ENCODE measurements at places on chromosomes 6 and 20.

- DNase-seq = no peak
Measured at GRCh38 chr6:138728662-138729061, 44.9 kb upstream of the CCDC28A start.

GRCh38 chr20:3651204-3651962 is 11.8 kb downstream of the GFRA4 start:
- DNase-seq = no peak

GRCh38 chr6:109852713-109853112 is 125.4 kb upstream of the GPR6 start:
- no peak for DNase-seq

GRCh38 chr6:136294621-136295020 is 5.0 kb upstream of the BCLAF1 start:
- DNase-seq = no peak

- DNase-seq = no peak
Measured at GRCh38 chr6:131060311-131060710, 2.7 kb downstream of the EPB41L2 start.

- no peak for DNase-seq
Measured at GRCh38 chr6:163708466-163708865, 293.9 kb downstream of the QKI start.

DNA sequence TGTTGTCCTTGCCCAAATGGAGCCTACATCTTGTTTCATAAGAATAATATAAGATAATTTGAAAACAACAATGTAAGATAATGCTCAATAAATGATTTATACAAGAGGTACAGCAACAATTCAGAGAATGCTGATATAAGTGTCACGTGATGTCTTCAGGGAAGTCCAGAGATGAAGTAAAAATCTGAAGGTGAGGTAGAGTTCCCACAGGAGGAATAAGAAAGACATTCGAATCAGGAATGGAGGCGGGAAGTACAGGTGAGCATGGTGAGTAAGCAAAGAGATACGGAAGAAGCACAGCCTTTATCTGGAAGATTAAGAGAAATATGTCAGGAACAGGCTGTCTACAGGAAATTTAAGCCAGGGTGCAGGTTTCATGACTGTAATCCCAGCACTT is 165.9 kb upstream of the MARCKS start:
- no peak for DNase-seq

- DNase-seq = no peak
Measured at GRCh38 chr20:58797371-58798338, 53.0 kb downstream of the GNAS-AS1 start.

GRCh38 chr20:58824843-58825242 is 25.9 kb downstream of the GNAS-AS1 start:
- no peak for DNase-seq

DNA sequence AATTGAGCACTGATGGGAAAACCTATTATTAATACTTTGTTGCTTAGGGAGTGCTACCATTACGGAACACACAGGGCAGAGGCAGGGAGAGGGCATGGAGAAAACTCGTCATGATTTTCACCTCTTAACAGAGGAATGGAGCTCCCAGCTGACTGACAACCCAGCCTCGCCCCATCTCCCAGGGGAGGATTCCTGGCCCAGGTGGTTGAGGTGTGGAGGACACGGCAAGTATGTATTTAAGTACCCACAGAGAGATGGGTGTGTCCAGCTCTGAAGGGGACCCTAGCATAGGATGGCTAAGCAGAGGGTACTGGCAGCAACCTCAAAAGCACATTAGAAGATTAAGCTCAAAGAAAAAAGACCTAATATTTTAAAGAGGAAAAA is 261.9 kb upstream of the MOCS1 start:
- DNase-seq = no peak

GRCh38 chr6:148874698-148875293 is 128.0 kb downstream of the UST start:
- no peak for DNase-seq

- DNase-seq = no peak
Measured at GRCh38 chr20:32493356-32493755, 91.8 kb downstream of the NOL4L start.

DNA sequence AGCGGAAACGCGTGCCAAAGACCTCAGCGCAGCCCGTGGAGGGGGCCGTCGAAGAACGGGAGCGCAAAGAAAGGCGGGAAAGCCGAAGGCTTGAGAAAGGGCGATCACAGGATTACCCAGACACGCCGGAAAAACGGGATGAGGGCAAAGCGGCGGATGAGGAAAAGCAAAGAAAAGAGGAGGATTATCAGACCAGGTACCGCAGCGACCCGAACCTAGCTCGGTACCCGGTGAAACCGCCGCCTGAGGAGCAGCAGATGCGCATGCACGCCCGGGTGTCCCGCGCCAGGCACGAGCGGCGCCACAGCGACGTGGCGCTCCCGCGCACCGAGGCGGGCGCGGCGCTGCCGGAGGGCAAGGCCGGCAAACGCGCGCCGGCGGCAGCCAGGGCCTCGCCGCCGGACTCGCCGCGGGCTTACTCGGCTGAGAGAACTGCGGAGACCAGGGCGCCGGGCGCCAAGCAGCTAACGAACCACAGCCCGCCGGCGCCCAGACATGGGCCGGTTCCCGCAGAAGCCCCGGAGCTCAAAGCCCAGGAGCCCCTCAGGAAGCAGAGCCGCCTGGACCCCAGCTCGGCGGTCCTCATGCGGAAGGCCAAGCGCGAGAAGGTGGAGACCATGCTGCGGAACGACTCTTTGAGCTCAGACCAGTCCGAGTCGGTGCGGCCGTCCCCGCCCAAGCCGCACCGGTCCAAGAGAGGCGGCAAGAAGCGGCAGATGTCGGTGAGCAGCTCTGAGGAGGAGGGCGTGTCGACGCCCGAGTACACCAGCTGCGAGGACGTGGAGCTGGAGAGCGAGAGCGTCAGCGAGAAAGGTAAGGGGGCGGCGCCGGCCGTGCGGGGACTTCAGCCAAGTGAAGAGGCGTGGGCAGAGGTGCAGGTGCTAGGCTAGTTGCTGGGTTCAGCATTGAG is 296.2 kb downstream of the RIMS1 start:
- no peak for DNase-seq

- DNase-seq = no peak
Measured at GRCh38 chr20:4018023-4018748, 2.8 kb upstream of the RNF24 start.

GRCh38 chr6:133553652-133554051 is 312.5 kb downstream of the EYA4 start:
- no peak for DNase-seq

DNA sequence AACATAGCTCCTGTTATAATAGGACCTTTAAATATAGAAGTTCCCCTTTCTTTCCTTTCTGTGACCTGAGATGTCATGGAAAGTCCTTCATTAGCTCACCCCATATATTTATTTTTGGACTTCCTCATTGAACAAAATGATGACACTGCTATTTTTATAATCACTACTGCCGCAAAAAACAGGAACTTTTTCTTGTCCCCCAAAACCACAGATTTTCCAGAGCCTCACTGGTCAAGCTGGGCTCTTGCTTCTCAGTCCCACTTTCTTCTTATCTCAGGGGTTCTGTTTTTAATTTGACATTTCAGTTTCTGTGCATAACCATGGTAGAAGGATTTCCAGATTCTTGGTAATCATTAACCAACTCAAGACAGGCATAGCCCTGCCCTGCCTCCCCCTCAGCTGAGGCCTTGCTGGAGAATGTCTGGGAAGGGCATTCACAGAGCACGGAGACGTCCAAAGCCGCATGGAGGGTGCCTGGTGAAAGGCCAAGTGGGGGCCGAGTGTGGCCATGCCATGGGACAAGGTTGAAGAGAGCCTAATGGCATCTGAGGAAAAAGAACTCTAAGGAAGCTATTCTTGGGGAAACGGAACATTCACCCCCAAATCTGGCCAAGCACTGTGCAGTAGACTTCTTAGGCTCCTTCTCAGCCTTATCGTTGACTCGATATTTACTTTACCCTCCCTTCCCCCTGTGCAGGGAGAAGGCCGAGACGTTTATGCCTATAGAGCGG is 73.7 kb downstream of the EDN1 start:
- DNase-seq = no peak

DNA sequence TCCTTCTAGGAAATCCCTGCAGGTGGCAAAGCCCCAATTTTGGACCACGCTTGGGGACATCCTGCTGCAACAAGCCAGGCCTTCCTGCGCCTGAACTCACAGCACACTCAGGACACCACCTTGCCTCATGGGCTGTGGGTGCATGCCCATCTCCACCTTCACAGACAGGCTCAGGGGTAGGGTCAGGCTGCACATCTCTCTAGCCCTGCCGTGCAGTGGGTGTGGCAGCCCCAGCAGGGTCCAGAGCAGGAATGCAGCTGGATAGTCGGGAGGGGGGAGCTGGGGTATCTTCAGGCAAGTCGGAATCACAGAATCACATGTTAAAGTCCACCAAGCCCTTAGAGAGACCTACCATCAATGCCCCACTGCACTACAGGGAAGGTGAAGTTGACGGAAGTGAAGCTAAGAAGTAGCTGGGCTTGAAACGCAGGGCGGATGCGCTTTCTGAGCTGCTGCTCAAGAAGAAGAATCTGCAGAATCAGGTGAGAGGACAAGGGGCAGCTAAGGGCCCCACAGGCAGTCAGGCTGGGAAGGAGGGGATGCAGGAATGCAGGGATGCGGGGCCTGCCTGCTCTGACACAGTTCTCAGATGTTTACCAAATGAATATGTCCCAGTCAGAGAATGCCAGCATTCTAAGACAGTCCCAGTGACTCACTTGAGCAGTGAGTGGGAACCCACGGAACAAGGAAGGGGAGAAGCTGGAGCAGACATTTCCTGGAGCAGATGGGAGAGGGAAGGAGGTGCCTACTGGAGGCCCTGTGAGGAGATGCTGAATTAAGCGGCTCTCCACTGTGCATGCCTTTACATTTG is 11.3 kb downstream of the SERPINB6 start:
- no peak for DNase-seq

GRCh38 chr6:70379473-70380013 is 33.8 kb upstream of the FAM135A start:
- no peak for DNase-seq

DNA sequence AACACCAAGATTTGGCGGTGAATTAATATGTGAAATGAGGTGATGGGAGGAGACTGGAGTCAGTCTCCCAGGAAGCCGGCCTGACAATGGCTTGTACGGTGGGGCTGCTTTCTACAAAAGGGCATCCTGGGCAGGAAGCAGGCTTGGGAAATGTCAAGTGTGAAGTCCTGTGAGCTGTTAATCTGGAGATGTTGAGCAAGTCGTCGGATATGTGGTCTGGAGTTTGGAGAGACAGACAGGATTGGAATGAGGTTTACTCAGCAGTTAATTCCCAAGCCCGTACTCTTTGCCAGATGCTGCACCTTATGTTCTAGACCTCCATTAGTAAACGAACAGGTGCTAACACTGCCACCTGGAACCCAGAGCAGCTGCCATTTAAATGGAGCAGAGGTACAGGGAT is 107.7 kb upstream of the FOXC1 start:
- DNase-seq = no peak

DNA sequence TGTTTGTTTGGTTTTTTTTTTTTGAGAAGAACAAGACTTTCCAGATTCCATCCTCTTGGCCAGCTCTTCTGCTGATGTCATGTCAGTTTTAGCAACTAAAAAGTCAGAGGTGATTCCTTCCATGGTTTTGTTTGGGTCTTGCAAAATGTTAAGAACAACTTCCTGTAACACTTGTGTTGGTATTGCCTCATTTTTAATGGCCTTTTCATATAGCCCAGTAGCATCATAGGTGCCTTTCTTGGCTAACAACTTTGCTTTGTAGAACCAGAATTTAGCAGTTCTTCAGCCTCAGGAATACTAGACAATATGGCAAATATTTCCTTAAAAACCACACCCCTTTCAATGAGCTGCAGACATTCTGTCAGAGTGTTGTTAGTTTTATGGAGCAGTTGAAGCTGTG is 99.5 kb upstream of the SIRPG start:
- no peak for DNase-seq

- DNase-seq = peak; percentile 21
Measured at GRCh38 chr6:89117211-89118108, at the start of gene SRSF12. Gene SRSF12, minus strand, starts transcription at chr6:89118071. Its CDS starts 184 bp downstream, at chr6:89117887.

GRCh38 chr20:38806855-38807655 is 1.6 kb downstream of the PPP1R16B start:
- no peak for DNase-seq

DNA sequence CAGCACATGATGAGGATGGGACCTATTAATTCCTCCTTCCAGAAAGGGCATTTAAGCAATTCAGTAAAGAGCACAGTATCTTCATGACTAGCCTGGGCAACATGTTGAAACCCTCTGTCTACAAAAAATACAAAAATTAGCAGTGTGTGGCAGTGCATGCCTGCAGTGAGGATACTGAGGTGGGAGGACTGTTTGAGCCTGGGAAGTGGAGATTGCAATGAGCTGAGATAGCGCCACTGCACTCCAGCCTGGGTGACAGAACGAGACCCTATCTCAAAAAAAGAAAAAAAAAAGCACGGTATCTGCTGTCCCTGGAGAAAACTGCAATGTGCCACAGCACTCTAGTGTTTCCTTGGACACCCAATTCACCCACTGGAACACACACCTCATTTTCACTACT is 18.4 kb downstream of the SAMD3 start:
- no peak for DNase-seq

- DNase-seq = no peak
Measured at GRCh38 chr20:43590036-43590391, 723 bp upstream of the IFT52 start.

All from GOT3 (cell line).